ENCODE measurements at places on chromosomes 16 and 17.

- no peak for DNase-seq
These were observed 32.5 kb downstream of the PIMREG start for GRCh38 chr17:6476810-6477179.

DNA sequence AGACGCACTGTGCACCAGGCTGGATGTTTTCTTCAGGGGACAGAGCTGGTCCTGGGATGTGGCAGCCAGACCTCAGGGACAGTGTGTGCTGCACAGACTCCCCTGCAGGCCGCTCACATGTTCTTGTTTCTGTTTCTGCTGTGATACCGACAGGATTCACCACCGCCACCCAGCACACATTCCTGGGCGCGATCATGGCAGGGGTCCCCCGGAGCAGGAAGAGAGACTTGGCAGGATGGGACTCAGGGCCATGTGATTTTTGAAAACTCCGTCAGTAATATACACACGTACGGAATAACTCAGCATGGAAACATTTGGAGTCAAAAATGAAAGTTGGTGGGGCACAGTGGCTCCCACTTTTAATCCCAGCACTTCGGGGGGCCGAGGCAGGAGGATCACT, 79.0 kb downstream of the HAPSTR1 start:
- DNase-seq = no peak

DNA sequence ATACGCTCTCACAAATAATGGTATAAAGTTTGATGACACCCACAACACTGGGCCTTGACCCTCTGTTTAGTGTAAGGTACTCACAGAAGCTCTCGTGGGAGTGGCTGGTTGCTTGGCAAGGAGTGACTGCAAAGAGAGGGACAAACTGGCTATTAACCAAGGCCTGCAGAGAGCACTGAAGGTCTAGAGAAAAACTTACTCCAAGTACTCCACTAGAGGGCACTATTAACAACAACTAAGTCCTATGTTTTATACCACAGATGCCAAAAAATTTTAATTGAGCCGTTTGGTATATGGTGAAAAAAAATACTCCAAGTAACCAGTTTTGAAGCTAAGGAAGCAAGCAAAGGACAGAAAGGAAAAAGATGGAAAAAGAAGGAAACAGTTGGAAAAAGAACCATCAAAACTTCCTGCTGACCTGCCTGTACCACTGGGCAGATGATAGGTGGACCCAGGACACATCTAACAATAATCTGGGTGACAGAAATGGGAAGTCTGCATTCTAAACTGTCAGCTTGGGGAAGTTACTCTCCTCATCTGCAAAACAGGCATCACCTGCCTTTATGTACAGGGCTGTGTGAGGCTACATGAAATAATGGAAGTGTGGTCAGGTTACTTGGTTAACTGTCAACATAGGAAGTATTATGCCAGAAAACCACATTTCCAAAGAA, 23.2 kb downstream of the DYNC1LI2 start:
- DNase-seq = no peak

DNA sequence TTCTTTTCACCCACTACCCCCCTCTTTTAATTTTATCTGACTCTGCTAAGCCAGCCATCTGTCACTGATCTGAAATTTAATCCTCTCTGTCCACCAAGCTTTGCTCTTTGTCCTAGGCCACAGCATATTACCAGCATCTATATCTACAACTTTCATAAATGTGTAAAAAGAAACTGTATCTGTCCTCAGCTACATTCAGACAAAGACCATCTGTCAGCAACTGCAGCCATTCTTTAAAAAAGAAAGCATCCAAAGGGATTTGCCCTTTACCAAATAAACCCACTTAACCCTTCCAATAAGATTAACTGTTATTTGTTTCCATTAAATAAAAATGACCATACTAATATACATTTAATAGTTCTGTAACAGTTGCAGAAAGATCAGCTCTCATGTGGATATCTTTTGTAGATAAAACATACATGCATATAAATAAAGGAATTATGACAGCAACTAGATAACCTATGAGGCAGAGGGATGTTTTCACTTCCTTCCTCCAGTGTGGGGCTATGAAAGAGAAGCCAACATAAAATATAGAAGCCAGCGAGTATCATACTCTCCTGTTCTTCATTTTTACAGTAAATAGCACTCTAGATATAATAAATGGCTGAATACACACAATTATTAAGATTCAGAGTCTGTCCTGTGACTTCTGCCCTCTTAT, 602.5 kb upstream of the SALL1 start:
- no peak for DNase-seq

DNA sequence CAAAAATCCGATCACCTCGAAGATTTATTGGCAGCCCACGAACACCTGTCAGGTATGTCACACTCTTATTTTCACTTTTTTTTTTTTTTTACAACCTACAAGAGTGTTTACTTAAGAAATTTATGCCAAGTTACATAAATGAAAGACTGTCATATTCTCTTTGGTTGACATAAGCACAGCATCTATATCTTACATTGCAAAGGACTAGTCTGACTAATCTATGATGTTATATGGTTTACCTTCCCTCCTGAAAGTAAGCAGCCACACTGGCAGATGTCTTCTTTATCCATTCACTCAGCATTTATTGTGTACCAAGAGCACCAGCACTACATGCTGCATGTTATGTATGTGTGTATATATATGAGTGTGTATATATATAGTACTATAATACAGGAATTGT, 156.3 kb downstream of the CDRT15L2 start:
- no peak for DNase-seq

DNA sequence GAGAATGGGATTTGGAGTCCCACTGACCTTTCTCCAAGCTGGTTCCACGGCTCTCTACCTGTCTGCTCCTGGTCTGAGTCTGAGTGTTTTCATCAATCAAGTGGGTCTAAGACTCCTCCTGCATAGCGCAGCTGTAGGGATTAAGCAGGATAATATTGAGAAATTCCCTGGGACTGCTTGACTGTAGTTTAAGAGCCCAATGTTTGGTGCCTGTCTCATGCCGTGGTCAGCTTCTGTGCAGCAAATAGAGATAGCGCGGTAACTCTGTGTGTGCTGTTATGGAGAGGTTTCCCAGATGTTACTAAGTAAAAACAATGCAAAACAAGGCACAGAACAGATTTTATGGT, 21.4 kb downstream of the RPTOR start:
- no peak for DNase-seq

DNA sequence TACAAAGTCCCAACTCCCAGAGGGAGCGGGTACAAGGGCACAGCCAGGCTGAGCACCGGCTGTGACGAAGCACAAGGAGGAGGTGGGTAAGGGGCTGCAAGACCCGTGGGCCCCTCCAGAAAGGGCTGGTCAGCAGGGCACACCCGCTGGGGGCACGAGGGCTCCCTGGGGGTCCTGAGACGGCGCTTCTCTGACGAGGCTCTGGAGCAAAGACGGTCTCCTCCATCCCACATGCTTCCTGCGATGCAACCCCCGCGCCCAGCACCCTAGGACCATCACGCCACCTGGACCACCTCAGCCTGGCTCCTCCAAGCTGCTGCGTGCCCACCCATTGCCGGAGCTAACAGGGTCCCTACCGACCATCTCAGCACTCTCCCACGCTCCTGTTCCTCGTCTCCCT, 8.7 kb downstream of the CCDC57 start:
- DNase-seq = no peak

DNA sequence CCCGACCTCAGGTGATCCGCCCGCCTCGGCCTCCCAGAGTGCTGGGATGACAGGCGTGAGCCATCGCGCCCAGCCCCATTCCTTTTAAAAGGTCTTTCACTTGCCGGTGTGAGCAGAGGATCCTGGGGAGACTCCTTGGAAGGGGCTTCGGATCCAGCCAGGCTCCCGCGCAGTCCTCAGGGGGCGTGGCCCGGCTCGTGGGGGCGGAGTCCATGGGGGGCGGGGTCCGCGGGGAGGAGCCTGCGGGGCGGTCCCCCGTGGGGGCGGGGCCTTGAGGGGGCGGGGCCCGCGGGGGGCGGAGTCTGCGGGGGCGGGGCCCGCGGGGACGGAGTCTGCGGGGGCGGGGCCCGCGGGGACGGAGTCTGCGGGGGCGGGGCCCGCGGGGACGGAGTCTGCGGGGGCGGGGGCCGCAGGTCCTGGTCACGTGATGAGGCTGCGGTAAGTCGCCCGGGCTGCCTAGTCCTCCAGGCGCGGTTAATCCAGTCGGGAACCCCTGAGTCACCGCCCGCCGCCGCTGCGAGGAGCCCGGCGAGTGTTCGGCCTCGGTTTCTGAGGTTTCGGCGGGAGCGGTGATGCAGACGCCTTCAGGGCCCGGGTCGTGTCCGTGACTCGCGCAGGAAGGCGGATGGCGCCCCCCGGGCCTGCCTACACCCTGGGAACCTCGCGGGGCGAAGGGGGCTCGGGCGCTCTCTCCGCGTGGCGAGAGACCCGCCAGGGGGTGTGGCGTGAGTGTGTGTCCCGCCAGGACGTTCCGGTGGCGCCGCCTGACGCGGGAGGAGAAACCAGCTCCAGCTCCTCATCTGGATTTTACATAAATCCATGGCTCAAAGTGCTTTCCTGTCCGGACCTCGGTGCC, 23.6 kb upstream of the ABR start:
- DNase-seq = no peak

GRCh38 chr16:86270696-86271095, 239.6 kb upstream of the FOXF1 start:
- no peak for DNase-seq

DNA sequence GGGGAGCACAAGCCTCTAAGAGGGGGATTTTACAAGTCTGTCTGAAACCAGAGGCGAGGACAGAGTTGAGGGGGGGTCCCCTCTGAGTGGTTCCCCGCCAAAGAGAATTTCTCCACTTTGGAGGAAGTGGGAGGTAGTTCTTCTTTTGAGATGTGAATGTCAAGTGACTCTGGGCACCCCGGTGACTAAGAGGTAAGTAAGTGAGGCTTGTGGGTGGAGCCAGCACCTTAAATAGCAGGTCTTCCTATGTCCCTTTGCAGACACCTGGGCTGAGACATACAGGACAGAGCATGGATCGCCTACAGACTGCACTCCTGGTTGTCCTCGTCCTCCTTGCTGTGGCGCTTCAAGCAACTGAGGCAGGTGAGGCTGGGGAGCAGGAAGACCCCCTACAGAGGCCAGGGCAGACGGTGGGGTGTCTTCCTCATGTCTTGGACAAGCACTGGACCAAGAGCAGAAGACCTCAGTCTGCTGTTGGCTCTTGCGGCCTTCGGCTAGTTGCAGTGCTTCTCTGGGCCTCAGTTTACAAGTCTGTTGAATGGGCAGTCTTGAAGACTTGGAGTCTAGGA, at the start of gene CCL22:
Gene CCL22 (plus strand): TSS at position 257 of the 569 bp plus-strand sequence. CDS start 34 bp downstream, at position 291.
- peak; percentile 57 for DNase-seq

GRCh38 chr16:87343753-87344050, 26.5 kb upstream of the C16orf95 start:
- no peak for DNase-seq

DNA sequence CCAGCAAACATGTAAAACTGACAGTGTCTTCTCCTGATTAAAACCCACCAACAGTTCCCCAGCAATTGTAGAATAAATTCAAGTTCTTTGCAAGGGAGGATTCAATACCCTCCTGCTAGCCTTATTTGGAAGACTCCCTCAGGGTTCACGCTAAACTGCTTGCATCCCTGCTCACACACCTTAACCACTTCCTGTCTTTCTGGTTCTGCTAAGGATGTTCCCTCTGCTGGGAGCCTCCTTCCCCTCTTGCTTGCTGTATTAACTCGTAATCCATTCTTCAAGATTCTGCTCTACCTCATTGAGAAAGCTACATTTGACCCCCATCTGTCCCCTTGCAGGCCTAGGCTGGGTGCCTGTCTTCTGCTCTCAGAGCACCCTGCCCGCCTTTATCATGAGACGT, 2.3 kb upstream of the SHISA6 start:
- no peak for DNase-seq

DNA sequence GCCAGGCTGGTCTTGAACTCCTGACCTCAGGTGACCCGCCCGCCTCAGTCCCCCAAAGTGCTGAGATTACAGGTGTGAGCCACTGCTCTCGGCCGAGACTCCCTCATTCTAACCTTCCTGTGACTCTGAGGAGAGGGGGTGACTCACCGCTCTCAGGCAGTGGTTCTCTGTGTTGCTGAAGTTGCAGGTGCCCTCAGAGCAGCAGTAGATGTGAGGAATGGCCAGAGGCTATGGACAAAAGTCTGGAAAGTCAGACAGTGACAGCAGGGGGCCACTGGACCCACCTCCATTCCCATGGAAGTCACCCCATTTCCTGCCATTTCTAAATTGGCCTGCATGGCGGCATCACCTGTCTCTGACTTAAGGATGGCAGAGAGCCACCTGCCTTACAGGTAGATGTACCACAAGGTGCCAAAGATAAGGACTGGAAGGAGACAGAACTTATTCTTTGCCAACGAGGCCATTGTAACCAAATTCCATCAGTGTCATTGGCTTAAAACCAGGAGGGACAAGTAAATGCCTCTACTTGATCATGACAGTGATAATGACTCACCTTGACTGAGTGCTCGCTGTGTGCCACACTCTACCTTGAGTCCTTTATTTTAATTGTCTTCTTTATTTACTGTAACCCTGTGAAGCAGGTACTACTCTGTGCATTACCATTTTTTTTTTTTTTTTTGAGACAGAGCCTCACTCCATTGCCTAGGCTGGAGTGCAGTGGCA, 15.3 kb upstream of the CNOT1 start:
- no peak for DNase-seq

- no peak for DNase-seq
These were observed 96.0 kb downstream of the NXN start for GRCh38 chr17:883586-883962.

GRCh38 chr17:58403311-58403710, 14.0 kb downstream of the RNF43 start:
- no peak for DNase-seq

- no peak for DNase-seq
These were observed 76.4 kb downstream of the WWP2 start for GRCh38 chr16:69838489-69838888.

DNA sequence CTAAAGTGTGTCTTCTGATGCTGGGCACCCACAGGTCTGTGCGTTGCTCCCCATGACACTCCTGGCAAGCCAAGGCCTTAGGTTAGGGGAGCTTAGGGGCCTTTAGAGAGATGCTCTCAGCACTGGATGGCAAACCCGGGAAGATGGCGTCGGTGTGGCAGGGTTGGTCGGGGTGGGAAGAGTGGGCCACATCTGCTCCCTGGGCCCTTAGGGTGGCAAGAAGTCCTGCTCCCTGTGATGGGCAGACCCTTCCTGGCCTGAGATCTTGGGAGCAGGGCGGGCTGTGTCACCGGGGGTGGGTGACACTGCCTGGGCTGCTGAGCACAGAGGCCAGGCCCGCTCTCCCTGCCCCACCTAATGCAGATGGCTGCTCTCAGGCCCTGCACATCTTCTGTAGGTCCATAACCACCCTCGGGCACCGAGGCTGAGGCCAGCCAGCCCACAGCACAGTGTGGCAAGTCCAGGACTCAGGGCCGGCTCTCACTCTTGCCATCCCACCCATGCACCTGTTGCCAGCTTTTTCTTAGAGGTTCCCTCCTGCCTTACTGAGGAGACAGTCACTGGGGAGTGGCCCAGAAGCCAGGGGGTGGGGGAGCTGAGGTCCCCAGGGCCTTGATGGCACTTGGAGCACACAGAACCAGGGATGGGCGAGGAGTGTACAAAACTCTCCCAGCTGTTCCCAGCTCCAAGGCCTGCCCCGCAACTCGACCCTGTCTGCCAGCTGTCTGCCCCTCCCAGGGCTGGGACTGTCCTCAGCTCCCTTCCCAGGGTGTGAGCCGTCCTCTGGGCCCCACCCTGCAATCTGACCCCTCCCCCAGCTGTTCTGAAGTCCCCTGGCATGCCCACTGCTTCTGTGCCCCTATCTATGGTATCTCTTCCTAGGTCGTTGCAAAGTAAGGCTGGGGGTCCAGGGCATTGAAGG, 4.4 kb upstream of the MTSS2 start:
- DNase-seq = no peak

GRCh38 chr16:4855371-4855770, 8.1 kb downstream of the UBN1 start:
- DNase-seq = peak; percentile 24
